ENCODE measurements at places on chromosomes 1 and 21.

DNA sequence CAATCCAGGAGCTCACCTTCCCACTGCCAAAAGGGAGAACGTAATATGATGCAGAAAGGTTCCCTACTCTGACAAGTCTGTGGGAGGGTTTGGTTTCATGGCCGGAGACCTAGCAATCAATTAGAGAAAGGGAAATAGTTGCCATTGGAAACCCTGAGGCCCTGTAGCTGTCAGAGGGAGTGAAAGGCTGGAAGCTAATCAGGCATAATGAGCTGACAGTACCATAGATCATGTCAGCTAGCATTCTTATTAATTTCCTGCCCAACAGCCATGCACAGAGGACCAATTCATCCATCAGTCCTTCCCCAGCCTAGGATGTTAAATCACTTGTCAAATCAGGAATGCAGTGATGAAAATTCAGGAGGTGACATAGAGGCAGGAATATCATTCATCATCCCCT is 527.3 kb downstream of the PLPP3 start:
- DNase-seq = no peak

GRCh38 chr1:12196641-12197482 is 30.1 kb downstream of the TNFRSF1B start:
- DNase-seq = no peak

- DNase-seq = no peak
These were observed 37.6 kb downstream of the PUM1 start for GRCh38 chr1:31027693-31028526.

- DNase-seq = no peak
These were observed 16.6 kb upstream of the EPB41 start for GRCh38 chr1:28897789-28898188.

DNA sequence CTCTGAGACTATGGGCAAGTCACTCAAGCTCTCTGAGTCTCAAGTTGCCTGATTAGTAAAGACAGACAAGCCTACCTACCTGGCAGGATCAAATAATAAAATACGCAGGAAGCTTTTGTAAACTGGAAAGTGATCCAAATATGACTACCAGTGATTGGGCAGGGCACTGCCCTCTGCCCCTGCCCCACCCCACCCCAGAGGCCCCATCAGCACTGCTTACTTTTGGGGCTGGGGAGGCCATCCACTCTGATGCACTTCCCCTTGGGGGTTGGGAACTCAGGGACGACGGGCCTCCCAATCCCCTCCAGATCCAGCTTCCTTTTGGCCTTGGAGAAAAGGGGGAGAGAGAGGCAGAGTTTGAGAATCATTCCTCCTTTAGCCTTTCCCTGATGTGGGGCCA is 6.9 kb downstream of the E2F2 start:
- no peak for DNase-seq

- no peak for DNase-seq
These were observed 28.4 kb upstream of the FHAD1 start for GRCh38 chr1:15218287-15219279.

Measured in T-helper 17 cell (primary cell).